ENCODE measurements at places on chromosomes 5 and 9. TPM values are rescaled to one million over a fixed set of nuclear protein-coding genes. Genes with fewer than 3 reads are reported as not detected.

GRCh38 chr5:59001716-59002115 is 418.8 kb downstream of the RAB3C start:
- no peak for DNase-seq

SH3GLB2 gene
- total RNA-seq = 107 TPM

GRCh38 chr9:92947268-92948037 is at the start of gene FGD3:
Gene FGD3 (plus strand): TSS chr9:92947523. CDS start chr9:92976257, 28,734 bp downstream.
- DNase-seq = no peak

DNA sequence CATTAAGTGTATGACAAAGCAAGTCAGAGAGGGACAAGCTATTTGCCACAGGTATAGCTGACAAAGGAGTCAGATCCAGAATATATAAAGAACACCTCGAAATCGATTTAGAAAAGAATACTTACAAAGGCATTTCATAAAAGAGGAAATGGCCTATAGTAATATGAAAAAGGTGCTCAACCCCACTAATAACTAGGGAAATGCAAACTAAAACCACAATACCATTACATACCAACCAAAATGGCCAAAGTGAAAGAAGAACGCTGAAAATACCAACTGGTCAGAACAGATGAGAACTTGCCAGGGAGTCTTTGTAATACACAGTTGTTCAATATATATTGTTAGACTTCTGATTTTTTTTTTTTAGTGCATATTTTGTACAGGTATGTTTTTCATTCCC is 152.9 kb downstream of the CDC42SE2 start:
- no peak for DNase-seq

GRCh38 chr5:61379677-61380076 is 47.6 kb downstream of the ZSWIM6 start:
- no peak for DNase-seq

- DNase-seq = no peak
Observed at GRCh38 chr9:96149533-96150280, 152.3 kb downstream of the HSD17B3 start.

DNA sequence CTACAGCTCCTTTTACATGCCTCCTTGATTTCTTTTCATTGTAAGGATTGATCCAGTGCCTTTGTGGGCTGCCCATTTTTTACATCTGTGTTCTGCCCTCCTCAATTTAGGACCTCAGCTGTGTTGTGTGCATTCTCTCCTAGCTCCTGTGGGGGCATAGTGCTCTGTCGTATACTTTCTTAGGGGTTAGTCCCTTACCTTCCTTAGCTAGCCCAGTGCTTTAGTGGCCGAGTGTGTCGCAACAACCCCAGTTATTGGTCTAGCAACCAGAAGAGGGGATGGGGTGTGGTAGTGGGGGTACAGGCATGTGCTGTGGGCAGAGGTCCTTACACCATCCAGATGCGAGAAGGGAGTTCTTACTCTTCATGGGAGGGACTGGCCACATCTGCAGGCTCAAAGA is 12.1 kb downstream of the MTRR start:
- DNase-seq = no peak

DNA sequence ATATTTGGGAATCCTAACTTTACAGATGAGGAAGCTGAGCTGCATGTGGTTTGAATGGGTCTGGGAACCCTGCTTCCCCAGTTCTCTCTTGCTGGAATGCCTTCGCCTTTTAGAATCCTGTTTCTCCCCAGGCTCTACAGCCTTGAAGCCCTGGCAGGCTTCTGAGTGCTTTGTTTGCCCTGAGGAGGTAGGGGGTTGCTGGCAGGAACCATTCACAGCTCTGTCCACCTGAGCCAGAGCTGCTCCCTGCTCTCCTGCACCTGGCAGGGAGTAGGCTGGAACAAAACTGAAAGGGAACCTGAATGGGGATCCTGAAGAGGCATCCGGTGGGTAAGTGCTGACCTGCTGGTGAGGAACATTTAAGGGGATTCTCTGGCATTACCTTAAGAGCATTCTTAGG is 33.0 kb downstream of the KIF4B start:
- no peak for DNase-seq

DNA sequence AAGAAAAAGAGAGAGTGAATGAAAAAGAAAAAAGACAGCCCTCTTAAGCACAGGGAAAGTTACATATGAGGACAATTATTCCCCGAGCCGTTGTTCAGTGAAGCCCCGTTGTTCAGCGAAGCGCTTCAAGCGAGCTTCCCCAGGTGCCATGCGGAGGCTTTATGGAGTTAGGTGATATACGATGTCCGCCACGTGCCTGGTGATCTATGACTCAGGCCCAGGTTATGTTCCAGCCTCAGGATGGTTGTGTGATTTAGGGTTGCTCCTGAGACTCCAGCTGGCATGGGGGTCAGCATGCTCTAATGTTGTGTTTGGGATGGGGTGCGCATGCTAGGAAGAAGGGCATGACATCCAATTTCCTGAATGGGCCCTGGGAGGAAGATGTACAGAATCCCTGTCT is 365.6 kb downstream of the CDK5RAP2 start:
- no peak for DNase-seq

DNA sequence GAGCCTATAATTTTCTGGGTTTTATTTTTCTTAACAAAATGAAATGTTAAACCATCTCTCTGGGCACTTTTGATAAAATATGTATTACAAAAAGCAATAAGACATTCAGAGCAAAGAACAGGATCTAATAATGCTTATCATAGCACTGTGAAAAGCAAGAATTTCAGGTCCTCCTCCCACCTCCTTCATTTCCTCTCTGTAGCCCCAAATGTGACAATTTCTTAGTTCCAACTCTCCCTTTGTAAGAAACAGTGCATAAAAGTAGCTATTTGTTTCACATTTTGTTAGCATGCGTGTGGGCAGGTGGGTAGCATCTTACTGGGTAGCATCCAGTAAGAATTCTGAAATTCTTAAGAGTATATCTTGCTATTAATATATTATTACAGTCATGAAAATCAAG is 130.9 kb upstream of the RASA1 start:
- no peak for DNase-seq

GRCh38 chr9:126407114-126407870 is 80.7 kb downstream of the MVB12B start:
- DNase-seq = no peak

DNA sequence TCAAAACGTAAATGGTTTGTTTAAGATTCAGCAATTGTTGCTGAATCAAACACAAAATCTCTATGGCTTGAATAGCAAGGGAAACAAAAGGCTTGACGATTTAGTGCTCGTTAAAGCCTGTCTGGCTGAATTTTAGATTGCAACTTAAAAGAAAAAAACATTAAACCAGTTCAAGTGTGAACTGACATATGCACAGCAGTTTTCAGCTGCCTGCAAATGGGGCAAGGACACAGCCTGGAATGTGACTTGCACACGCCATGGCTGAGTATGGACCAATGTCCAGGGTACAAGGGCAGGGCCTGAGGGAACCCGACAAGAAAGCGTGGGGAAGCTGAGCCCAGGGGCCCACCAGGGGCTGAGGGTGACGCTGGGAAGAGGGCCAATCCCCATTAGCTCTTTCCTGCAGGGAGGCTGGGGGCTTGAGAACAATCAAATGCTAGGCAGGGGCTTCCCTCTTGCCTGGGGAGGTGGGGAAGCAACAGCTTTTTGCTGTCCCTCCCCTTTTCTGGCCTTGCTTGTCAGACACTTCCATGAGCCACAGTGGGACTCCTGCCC is 89.6 kb upstream of the LRRTM2 start:
- DNase-seq = no peak

GRCh38 chr5:39091940-39092580 is 17.9 kb upstream of the RICTOR start:
- DNase-seq = no peak

DNA sequence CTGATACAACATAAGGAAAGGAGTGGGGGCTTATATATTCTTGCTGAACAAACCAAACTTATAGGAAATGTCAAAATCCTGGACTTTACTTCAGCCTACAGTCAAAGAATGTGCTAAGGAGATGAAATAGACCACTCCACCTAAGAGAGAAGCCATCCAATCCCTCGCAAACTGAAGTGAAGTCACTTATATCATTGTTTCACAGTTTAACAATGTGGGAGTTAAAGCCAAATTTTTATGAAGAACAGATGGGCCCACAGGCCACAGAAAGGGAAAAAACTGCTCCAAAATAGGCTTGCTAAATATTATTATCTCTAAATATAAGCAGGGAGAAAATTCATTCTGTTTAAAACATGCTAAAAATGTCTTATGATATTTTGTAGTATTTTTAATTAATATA is 233.3 kb downstream of the GAS1 start:
- DNase-seq = no peak

DNA sequence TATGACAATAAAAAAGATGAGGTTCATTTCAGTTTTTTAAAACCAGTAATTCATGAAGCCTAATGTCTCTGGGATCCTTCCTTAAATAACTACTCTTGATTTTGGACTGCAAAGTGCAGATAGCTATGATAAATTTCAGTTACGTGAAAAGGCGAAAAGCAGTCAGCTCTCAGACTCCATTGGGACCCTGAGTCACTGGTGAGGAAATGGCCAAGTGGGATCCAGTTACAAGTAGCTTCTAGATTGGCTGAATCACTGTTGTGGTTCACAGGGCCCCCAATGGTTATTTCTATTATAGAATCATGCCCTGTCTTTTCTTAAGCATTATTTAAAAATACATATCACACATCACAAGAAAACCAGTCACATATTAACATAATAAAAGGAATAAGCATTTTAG is 31.1 kb upstream of the PPP3R2 start:
- DNase-seq = no peak

PLCXD3 gene
- total RNA-seq = 0.29 TPM

GABRA1 gene
- not detected for total RNA-seq

TSSK1B gene
- 0.12 TPM for total RNA-seq

COL23A1 gene
- total RNA-seq = 0.43 TPM

DNA sequence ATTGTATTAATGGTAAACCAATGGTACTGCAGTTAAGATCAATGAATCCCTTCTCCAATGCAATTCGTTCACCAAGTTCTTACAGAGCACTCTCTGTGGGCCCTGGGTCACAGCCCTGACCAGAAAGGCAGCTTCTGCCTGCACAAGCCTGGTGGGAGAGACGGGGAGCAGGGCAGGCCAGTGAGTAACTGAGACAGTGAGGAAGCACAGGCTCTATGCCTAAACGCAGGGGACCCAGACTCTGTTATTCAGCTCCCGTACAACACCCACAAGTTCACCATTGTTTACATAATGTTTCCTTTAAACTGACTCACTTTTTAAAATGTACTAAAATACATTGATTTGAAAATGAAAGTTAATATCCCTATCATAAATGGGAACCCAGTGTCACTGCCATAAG is 40.5 kb upstream of the CTSL start:
- no peak for DNase-seq

DNA sequence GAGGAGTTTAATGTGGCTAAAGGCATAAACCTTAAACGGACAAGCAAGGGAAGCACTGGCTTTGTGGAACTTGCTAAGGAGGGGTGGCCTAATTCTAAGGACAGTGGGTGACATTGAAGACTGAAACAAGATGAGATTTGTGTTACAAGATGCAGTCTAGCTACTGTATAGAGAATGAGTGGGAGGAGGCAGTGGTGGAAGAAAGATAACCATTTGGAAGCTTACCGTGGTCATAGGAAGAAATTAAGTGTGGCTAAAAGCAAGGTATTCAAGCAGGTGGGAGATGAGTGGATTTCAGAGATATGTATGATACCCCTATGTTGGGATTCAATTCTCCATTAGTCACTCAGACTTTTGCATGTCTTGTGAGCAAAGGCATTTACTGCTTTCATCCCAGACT is 4.6 kb downstream of the PAM start:
- DNase-seq = no peak

SLC25A2 gene
- total RNA-seq = 1.5 TPM

Measured in mucosa of descending colon (tissue), 3 donors.